ENCODE measurements at places on chromosomes 1 and 21. TPM values are rescaled to one million over a fixed set of nuclear protein-coding genes. Genes with fewer than 3 reads are reported as not detected.

DNA sequence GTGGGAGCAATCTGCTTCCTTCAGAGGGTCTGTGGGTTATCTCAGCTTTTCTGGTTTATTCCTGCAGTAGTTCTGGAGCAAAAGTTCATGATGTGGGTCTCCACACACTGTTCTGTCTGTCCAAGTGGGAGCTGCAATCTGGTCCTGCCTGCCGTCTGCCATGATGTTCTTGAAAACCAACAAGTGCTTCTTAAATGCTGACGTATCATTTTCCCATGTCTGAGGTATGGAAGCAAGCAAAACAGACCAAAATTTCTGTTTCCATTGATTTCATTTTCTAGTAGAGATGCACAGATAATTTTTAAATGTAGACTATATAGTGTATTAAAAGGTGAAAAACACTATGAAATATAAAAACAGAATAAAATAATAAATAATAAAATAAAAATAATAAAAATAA is 65.2 kb downstream of the SERINC2 start:
- H3K27me3 ChIP-seq: no peaks in the 10 kb centered on the region
- no peaks in the 10 kb centered on the region for H3K4me1 ChIP-seq
- no peak for DNase-seq
- H3K36me3 ChIP-seq: no peaks in the 10 kb centered on the region
- no peak overlapping the region for H3K27ac ChIP-seq

The GPR37L1 gene
- total RNA-seq: 0.07 TPM

The KRTAP7-1 gene
- total RNA-seq: not detected

The SLC41A1 gene
- total RNA-seq: 12.5 TPM

DNA sequence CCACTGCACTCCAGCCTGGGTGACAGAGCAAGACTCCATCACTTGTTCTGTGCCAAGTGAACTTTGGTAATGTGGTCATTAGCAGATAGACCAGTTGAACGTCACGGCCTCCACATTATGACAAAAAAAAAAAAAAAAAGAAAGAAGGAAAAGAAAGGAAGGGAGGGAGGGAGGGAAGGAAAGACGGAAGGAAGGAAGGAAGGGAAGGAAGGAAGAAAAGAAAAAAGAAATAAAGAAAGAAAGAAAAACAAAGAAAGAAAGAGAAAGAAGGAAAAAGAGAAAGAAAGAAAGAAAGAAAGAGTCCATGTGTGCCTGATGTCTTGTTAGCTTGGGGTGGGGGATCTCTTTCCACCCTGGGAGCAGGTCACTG is 45.3 kb downstream of the SIM2 start:
- no peaks in the 10 kb centered on the region for H3K36me3 ChIP-seq
- no peaks in the 10 kb centered on the region for H3K27me3 ChIP-seq
- H3K4me3 ChIP-seq: no peak overlapping the region
- H3K27ac ChIP-seq: no peak overlapping the region
- DNase-seq: no peak
- peaks cover 14% of the 10 kb centered on the region for H3K4me1 ChIP-seq

DNA sequence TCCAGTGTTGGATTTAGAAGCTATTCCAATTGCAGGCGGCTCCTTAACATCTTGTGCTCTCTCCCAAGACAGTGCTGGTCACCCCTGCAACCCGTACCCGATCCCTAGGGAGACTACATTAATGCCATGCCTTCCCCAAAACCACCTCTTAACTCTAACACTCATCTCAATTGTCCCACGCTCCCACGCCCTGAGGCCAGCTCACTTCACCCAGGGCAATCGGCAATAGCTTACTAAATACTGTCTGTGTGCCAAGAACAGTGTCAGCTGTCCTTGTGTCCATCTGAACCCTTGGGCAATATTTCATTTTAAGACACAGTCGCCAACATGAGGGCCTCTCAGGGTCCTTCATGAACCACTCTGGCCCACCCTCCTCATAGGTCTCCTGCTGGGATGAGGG is 13.9 kb downstream of the C1orf198 start:
- H3K4me1 ChIP-seq: peaks cover 39% of the 10 kb centered on the region
- H3K36me3 ChIP-seq: peaks cover 7% of the 10 kb centered on the region
- no peak for DNase-seq
- H3K27me3 ChIP-seq: no peaks in the 10 kb centered on the region
- no peak overlapping the region for H3K4me3 ChIP-seq

- no peak for DNase-seq
- no peaks in the 10 kb centered on the region for H3K27me3 ChIP-seq
- no peak overlapping the region for H3K27ac ChIP-seq
- no peaks in the 10 kb centered on the region for H3K36me3 ChIP-seq
- H3K4me3 ChIP-seq: no peak overlapping the region
- no peaks in the 10 kb centered on the region for H3K4me1 ChIP-seq
Observed at GRCh38 chr1:193533853-193534252, 347.4 kb upstream of the B3GALT2 start.

The RIT1 gene
- 21.9 TPM for total RNA-seq

DNA sequence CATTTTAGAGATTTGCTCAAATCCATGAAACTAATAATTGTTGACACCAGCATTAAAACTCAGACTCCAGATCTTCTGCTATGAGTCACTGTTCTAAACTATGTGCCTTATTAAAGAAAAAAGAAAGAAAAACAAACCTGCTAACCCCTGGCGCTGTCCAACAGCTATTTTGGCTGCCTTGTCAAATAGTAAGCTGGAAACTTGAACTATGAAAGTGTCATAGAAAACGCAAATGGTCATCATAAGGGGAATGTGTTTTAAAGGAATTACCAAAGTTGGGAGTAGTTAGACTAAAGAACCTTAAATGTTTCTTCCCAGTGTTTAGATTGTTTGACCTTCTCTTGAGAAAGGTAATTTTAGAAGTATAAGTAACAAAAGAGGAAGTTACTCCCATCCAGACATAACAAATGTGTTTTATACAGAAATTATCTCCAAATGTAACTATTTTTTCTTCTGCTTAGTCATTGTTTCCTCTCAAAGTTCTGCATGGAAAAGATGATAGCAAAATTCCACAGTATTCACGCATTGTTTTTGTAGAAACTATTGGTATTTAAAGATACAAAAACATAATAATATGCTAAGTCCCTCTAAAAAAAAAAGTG is 272.4 kb downstream of the TPR start:
- H3K27ac ChIP-seq: no peak overlapping the region
- no peaks in the 10 kb centered on the region for H3K36me3 ChIP-seq
- no peaks in the 10 kb centered on the region for H3K27me3 ChIP-seq
- DNase-seq: no peak
- no peaks in the 10 kb centered on the region for H3K4me1 ChIP-seq
- H3K4me3 ChIP-seq: no peak overlapping the region

The TSTD1 gene
- total RNA-seq: 26.8 TPM

DNA sequence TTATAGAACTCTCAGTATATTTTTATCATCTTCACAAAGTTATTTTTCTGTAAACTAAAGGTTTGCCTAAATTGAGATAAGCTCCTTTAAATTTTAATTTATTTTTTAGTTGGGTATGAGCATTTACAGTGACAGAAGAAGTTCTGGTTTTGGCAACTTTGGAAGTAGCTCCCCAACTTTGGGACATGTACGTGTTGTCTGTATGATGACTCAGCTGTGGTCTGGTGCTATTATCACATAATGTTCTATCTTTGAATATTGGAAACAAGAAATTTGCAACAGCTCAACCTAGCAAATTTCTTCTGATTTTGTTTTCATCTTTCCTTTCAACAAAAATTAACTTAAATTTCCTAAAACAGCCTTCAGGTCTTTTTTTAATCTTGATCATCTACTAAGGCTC is 46.6 kb upstream of the C1orf105 start:
- no peak overlapping the region for H3K4me3 ChIP-seq
- no peaks in the 10 kb centered on the region for H3K4me1 ChIP-seq
- no peaks in the 10 kb centered on the region for H3K27me3 ChIP-seq
- H3K36me3 ChIP-seq: no peaks in the 10 kb centered on the region
- H3K27ac ChIP-seq: no peak overlapping the region
- DNase-seq: no peak

The KIF21B gene
- total RNA-seq: 2.6 TPM

The C4BPA gene
- 12.7 TPM for total RNA-seq
